ENCODE measurements at places on chromosomes 4 and X. TPM values are rescaled to one million over a fixed set of nuclear protein-coding genes. Genes with fewer than 3 reads are reported as not detected.

DNA sequence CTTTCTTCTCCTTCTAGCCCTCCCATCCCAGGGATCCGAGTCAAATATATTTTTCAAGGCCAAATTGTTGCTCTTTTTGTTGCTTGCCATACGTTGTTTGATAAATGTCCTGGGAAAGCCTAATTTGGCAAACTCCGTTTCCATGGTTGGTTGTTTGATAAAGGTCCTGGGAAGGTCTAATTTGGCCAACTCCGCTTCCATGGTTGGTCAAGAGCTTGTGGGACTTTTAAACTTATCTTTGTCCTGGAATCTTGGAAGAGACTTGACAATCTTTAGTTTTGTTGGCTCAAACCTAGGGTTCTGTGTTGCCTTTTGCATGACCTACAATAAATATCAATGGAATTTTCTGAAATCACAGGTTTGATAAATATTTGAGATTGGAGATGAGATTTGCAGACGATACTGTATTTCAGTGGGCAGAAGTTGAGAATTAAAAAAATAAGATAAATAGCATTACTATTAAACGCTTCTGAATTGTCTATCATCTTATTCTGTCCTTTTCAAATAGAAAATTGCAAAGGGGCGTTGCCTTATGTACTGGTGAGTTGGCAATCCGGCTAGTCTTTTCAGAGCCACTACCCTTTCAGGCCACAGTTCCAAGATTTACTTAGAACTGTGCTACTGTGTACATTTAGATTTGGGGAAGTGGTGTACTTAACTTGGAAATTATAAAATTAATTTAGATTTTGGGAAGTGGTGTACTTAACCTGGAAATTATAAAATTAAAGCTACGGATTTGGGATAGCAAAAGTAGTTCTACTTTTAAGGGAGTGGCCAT is 804 bp downstream of the OSTC start:
- DNase-seq = no peak
- peaks cover 8% of the 10 kb centered on the region for H3K4me1 ChIP-seq
- peak overlapping the region; percentile 98 for H3K4me3 ChIP-seq
- peak overlapping the region; percentile 96 for H3K27ac ChIP-seq
- H3K27me3 ChIP-seq = no peaks in the 10 kb centered on the region
- peaks cover 2% of the 10 kb centered on the region for H3K36me3 ChIP-seq

DNA sequence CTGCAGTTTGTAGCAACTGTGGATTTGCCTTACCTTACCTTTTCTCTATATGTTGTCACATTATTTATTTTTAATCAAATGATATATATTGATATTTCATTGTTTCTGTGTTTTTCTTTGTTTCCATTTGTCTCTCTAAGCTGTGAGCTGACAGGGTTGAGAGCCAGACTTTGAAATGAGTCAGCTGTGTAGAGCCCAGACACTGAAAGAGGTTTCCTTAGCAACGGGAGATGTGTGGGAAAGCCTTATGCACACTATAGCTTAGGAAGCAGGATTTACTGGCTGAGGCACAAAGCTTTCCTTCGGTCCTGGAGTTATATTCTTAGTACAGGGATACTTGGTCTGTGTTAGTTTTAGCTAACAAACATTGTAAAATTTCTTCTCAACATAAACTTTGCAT is 192.2 kb downstream of the FGF13 start:
- no peak for DNase-seq
- H3K36me3 ChIP-seq = no peaks in the 10 kb centered on the region
- H3K27me3 ChIP-seq = no peaks in the 10 kb centered on the region
- H3K27ac ChIP-seq = no peak overlapping the region

DNA sequence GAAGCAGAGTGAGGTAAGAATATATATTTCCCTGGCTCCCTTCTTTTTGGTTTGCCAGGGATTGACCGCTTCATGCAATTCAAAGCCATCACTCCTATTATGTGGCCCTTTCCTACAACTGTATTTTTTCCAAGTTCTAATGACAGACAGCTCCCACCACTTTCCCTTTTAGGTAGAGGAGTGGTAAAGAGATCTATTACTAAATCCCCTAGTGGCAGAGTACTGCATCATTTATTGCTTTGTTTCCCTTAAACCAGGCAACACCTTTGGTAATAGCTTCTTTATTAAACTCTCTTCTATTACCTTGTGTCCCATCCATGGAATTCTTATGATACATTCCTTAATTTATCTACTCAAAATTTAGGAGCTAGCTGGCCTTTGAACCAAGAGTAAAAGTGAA is 90.7 kb downstream of the CNOT6L start:
- no peaks in the 10 kb centered on the region for H3K4me1 ChIP-seq
- H3K27ac ChIP-seq = no peak overlapping the region
- H3K27me3 ChIP-seq = no peaks in the 10 kb centered on the region
- no peak for DNase-seq

- no peak overlapping the region for H3K4me3 ChIP-seq
- no peaks in the 10 kb centered on the region for H3K36me3 ChIP-seq
- H3K27ac ChIP-seq = no peak overlapping the region
- H3K4me1 ChIP-seq = no peaks in the 10 kb centered on the region
Measured at GRCh38 chrX:21725916-21726315, 32.0 kb downstream of the SMPX start.

GABRA4 gene
- total RNA-seq = not detected

SFRP2 gene
- not detected for total RNA-seq

DNA sequence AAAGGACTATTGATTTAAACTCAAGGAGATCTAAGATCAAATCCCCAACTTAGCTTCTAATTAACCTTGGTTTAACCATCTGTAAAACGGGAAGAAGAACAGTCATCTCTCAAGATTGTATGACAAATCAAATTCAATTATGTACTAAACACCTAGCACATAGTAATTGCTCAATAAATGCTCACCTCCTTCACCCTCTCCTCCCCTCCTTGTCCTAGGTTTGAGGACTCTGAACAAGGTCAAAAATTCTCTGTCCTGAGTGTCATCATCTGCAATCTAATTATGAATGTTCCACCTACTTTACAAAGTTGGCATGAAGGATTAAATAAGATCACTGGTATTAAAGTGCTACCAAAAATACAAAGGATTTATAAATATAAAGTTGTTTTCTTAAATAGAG is 320.1 kb upstream of the PPARGC1A start:
- H3K36me3 ChIP-seq = no peaks in the 10 kb centered on the region
- no peak overlapping the region for H3K27ac ChIP-seq
- no peaks in the 10 kb centered on the region for H3K27me3 ChIP-seq
- no peaks in the 10 kb centered on the region for H3K4me1 ChIP-seq

DNA sequence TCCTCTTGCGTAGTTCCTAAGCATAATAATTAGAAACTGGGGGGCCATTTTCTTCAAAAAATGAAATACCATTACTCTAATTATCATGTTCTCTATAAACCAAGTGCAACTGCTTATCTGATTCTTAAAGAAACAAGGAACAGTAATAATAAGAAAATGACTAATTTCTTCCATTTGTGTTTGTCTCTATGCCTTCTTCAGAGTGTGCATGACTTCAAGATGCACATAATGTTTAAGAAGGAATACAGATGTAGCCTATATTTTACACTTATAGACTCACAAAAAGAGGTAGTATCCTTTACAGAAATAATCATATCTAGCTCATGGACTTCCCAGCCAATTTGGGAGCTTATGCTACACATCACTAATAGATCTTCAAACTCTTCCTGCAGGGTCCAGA is 131.7 kb downstream of the CHRNA9 start:
- H3K27me3 ChIP-seq = no peaks in the 10 kb centered on the region
- no peak for DNase-seq
- H3K36me3 ChIP-seq = no peaks in the 10 kb centered on the region
- no peak overlapping the region for H3K4me3 ChIP-seq

SERTM2 gene
- not detected for total RNA-seq

MAGEA2B gene
- total RNA-seq = not detected

SATL1 gene
- not detected for total RNA-seq

DNA sequence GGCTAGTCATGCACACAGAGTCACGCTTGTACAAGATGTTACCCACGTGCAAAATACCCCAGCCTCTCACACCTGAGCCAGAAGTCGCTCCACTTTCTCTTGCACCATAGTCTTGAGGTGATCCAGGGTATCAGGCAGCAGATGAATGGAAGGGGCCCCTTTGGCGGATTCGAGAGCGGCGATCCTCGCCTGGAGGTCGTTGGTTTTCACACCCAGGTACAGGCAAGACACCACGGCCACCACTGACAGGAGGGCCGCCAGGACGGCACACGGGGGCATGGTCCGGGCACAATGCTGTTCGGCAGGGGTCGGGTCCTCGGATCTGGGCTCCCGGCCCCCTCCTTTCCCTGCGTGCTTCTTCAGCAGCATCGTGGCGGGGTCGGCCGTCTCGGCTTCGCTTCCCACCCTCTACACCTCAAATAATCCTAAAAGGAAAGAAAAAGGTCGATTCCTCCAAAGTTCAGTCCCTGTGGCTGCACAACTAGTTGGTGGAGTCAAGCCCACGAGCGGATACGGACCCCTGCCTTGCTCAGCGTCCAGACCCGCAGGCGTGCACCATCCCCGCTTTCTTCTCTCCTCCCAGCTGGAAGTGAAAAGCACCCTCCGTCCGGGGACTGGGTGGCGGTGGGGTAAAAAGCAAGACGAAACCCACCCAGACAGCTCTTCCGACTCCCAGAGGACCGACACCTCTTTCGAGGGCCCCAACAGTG is 652 bp downstream of the COL25A1 start:
- no peak overlapping the region for H3K27ac ChIP-seq
- peaks cover 16% of the 10 kb centered on the region for H3K27me3 ChIP-seq

DNA sequence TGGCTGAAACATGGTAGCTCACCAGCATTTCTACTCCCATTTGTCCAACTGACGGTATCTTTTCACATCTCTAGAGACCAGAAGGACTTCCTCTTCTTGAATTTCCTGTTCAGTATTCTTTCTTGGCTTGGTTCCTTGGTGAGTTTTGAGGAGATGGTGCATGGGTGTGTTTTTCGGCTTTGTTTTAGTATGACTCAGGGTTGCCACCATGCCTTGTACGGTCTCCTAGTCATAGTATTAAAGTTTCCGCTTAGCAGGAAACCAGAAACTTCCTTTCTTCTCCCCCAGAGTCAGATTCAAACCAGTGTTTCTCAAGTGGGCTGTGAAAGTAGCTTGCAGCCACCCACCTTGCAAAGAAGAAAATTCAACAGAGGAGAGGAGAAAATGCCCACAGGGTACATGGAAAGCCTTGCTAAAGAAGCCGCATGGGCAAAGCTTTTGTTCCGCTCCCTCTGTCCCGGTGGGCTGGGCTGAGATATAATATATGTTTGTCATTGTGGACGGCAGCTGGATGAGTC is 5.7 kb downstream of the CD99 start:
- peaks cover 60% of the 10 kb centered on the region for H3K4me1 ChIP-seq
- H3K27me3 ChIP-seq = no peaks in the 10 kb centered on the region
- DNase-seq = peak; percentile 75
- H3K36me3 ChIP-seq = peaks cover 5% of the 10 kb centered on the region
- peak overlapping the region; percentile 45 for H3K4me3 ChIP-seq

GRCh38 chrX:47030339-47030738 is 47.9 kb upstream of the RGN start:
- peak; percentile 35 for DNase-seq
- no peaks in the 10 kb centered on the region for H3K36me3 ChIP-seq
- H3K27me3 ChIP-seq = no peaks in the 10 kb centered on the region
- no peak overlapping the region for H3K27ac ChIP-seq
- H3K4me3 ChIP-seq = no peak overlapping the region

DNA sequence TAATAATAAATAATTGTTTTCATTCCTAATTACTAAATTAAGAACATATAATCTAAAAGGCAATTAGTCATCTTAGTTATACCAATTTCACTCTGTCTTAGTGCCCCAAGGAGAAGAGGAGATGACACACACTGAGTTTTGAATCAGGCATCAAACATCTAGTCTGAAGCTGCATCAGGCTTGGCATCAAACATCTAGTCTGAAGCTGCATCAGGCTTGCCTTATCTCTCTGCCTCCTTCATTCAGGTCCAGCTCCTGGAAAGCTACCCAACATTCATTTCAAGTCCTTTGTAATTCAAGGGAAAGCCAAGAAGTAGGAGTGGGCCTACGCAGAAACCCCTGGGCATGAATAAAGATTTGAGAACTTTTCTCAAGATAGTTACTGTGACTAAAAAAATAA is 62.2 kb downstream of the SH3RF1 start:
- no peak for DNase-seq
- H3K36me3 ChIP-seq = no peaks in the 10 kb centered on the region
- H3K27ac ChIP-seq = no peak overlapping the region
- H3K27me3 ChIP-seq = no peaks in the 10 kb centered on the region

GRCh38 chr4:52838729-52839586 is 23.2 kb upstream of the RASL11B start:
- DNase-seq = no peak
- H3K27ac ChIP-seq = no peak overlapping the region
- H3K27me3 ChIP-seq = no peaks in the 10 kb centered on the region
- no peaks in the 10 kb centered on the region for H3K4me1 ChIP-seq
- no peaks in the 10 kb centered on the region for H3K36me3 ChIP-seq

DNA sequence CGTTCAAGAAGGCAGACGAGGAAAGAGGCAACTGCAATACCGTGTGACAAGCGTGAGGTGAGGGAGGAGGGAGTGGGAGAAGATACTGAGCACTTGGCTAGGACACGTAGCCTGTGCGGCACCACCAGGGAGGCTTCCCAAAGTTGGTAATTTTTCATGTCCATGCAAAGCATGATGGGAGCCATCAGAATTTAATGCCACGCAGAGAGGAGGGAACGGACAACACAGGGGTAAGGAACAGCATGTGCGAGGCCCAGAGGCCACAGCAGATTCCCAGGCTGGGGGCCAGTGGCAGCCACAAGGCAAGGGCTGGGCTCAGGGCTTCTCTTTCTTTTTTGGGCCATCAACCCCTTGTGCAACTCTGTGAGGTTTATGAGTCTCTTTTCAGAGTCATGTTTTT is 11.0 kb upstream of the CLDN24 start:
- H3K27ac ChIP-seq = no peak overlapping the region
- H3K4me1 ChIP-seq = no peaks in the 10 kb centered on the region
- no peak overlapping the region for H3K4me3 ChIP-seq
- DNase-seq = no peak
- H3K36me3 ChIP-seq = no peaks in the 10 kb centered on the region

PAGE2 gene
- total RNA-seq = not detected

- DNase-seq = no peak
- no peak overlapping the region for H3K4me3 ChIP-seq
- no peaks in the 10 kb centered on the region for H3K36me3 ChIP-seq
- no peaks in the 10 kb centered on the region for H3K4me1 ChIP-seq
Measured at GRCh38 chr4:102725229-102725628, 35.5 kb downstream of the MANBA start.

DNA sequence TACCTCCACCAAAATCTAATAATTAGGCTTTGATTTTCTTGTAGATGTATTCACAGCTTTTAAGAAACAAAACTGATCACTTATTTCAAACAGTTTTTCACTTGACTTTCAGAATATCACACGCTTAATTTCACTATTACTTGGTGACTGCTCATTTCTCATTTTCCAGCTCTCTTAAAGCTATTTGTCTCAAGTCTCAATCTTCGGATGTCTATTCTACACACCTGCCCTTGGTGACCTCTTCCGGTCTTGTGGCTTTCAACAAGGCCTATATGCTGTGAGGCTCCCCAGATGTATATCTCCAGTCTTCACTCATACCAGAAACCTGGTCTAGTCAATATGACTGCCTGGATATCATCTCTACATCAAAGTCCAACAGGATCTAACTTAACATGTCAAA is 34.9 kb upstream of the ANXA10 start:
- no peaks in the 10 kb centered on the region for H3K4me1 ChIP-seq
- no peaks in the 10 kb centered on the region for H3K27me3 ChIP-seq
- H3K4me3 ChIP-seq = no peak overlapping the region
- H3K36me3 ChIP-seq = no peaks in the 10 kb centered on the region
- no peak overlapping the region for H3K27ac ChIP-seq
- DNase-seq = no peak

TLR7 gene
- total RNA-seq = 0.13 TPM

GRCh38 chrX:65772842-65773241 is 105.4 kb downstream of the MSN start:
- no peaks in the 10 kb centered on the region for H3K27me3 ChIP-seq
- H3K4me3 ChIP-seq = no peak overlapping the region
- H3K36me3 ChIP-seq = no peaks in the 10 kb centered on the region
- no peak overlapping the region for H3K27ac ChIP-seq
- no peaks in the 10 kb centered on the region for H3K4me1 ChIP-seq
- no peak for DNase-seq

Data from naive thymus-derived CD4-positive, alpha-beta T cell (primary cell).